ENCODE measurements at places on chromosomes 16 and 17.

DNA sequence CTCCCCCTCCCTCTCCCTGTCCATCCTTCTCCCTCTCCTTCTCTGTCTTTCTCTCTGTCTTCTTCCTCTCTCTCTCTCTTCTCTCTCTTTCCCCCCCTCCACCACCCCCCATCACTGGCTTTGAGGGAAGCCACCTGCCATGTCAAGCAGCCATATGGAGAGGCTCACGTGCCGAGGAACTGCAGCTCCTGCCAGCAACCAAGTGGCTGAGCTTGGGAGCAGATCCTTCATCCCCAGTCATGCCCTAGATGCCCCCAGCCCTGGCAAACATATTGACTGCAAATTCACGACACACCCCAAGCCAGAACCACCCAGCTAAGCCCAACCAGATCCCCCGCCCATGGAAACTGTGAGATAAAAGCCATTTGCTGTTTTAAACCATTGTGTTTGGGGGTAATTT lies 40.9 kb upstream of the RBFOX3 start:
- no peak for DNase-seq

- no peak for DNase-seq
Observed at GRCh38 chr17:65953316-65954147, 238.4 kb downstream of the CEP112 start.

DNA sequence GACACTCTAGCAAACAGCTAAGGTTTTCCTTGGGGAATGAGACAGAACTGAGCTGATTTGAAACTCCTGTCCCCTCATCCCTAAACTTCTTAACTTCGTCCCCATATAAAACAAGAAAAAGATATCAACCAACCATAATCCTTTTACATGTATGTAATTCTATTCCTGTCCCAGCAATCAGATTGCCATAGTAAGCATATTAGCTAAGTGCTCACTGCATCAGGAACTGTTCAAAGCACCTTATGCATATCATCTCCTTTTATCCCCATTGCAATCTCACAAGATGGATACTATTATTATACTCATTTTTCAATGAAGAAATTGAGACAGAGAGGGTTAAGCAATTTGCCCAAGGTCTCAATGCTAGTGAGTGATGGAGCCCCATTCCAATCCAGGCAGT lies 6.8 kb downstream of the KIF18B start:
- DNase-seq, result no peak

- no peak for DNase-seq
Observed at GRCh38 chr17:6069539-6070429, at the start of gene WSCD1. Gene WSCD1 (plus strand): TSS chr17:6070379. CDS start chr17:6080659, 10,280 bp downstream.

- DNase-seq, result no peak
Observed at GRCh38 chr17:34885076-34885475, 76.2 kb downstream of the CCT6B start.

DNA sequence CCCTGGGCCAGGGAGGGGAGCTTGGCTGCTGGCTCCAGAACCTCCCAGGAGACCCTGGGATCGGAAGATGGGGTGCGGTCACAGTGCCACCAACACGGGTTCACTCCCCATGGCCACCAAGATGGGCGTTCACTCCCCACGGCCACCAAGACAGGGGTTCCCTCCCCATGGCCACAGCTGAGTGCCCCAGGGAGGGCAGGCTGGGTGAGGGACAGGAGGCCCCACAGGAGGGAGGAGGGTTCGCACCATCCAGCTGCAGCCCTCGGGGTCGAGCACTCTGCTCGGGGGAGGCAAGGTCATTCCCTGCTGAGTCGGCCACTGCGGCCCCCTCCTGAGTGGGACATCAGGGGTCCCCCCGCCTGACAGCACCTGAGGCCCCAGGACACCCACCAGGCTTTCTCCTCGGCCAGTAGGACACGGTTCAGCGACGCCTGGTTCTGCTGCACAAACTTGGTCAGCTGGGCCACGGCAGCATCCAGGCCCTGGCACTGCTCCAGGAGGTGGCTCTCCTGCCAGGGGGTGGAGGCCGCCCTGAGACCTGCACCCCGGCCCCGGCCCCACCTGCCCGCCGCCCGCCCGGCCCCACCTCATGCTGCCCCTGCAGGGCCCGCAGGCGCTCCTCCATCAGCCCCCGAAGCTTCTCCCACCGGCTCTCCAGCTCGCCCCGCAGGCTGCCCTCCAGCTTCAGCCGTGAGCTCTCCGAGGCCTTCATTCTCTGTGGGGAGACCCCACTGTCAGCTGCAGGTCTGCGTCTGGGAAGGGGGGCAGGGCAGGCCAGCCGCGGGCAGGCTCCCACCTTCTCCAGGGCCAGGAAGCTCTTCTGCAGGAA lies 5.9 kb downstream of the CCDC154 start:
- DNase-seq, result no peak
